ENCODE measurements at places on chromosomes 3 and 15.
A peak's percentile ranks its signal among the peaks of the same experiment; 100 is the strongest.

DNA sequence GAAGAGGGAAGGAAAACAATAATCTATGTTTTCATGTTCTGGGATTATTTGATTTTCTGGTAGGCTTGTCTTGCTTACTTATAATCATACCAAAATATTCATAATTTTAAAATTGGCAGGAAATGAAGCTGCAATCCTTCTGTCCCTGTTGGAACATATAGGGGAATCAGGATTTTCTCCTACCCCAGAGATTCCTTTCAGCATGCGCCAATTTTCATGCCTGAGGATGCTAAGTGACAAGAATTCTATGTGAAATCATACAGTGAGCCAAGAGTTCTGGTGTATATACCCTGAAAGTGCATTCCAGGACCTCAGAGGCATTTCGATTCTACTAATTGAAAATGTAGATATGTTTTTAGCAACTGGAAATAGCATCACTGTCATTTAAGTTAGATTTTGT, 9.9 kb upstream of the CADPS start:
- H3K27me3 ChIP-seq = no peaks in the 10 kb centered on the region
- no peaks in the 10 kb centered on the region for H3K4me1 ChIP-seq
- H3K4me3 ChIP-seq = no peak overlapping the region
- DNase-seq = no peak
- H3K36me3 ChIP-seq = no peaks in the 10 kb centered on the region
- H3K27ac ChIP-seq = no peak overlapping the region

DNA sequence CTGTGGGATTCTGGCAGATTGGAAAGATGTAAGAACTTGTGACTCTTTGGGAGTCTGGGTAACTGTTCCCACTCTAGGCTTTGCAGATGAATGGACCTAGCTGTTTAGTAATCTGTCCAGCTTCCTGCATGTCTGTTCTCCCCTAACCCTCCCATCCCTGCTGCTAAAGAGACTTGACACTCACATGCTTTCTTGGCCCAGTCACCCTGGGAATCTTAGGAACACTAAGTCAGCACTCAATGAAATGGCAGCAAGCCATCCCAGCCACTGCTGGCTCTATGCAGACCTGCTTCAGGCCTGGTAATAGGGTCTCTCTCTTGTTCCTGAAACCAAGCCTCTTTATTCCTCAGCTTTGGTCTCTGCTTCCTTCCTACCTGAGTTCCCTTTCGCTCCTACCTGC, 63.7 kb upstream of the THSD4 start:
- DNase-seq = no peak
- peaks cover 3% of the 10 kb centered on the region for H3K36me3 ChIP-seq
- H3K27ac ChIP-seq = no peak overlapping the region
- H3K4me3 ChIP-seq = no peak overlapping the region
- H3K27me3 ChIP-seq = no peaks in the 10 kb centered on the region

DNA sequence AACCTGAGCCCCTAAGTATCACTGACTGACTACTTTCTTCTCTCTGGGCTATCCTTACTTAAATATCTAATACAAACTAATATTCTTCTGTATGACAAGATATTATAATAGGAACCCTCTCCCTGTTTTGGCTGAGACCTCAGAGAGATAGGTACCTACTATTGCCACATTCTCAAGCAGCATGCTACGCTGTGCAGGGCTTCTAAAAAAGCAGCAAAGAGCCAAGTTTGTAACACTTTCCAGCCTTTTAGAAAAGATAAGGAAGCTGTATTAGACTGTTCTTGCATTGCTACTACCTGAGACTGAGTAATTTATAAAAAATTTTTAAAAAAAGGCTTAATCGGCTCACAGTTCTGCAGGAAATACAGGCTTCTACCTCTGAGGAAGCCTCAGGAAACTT, 126.8 kb upstream of the ABI3BP start:
- no peak overlapping the region for H3K4me3 ChIP-seq
- H3K36me3 ChIP-seq = no peaks in the 10 kb centered on the region
- no peaks in the 10 kb centered on the region for H3K27me3 ChIP-seq
- no peak overlapping the region for H3K27ac ChIP-seq

DNA sequence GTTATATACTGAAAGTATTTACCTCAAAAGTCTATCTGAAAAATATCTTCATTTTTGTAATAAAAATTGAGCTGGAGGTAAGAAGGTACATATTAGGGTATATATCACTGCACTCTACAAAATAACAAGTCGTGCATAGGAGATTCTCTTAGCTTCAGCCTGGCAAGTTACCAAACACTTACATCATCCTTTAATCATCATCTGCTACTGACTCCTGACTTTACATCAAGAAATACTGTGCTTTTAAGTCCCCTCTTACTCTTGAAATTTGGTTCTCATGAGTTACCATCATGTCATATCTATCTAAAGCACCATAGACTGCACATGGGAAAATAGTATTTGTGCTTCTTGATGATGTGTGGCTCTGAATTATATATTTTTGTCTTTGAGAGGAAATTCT, 50.8 kb downstream of the LYSMD4 start:
- no peaks in the 10 kb centered on the region for H3K27me3 ChIP-seq
- peaks cover 27% of the 10 kb centered on the region for H3K36me3 ChIP-seq
- H3K27ac ChIP-seq = no peak overlapping the region
- H3K4me3 ChIP-seq = no peak overlapping the region
- no peak for DNase-seq

DNA sequence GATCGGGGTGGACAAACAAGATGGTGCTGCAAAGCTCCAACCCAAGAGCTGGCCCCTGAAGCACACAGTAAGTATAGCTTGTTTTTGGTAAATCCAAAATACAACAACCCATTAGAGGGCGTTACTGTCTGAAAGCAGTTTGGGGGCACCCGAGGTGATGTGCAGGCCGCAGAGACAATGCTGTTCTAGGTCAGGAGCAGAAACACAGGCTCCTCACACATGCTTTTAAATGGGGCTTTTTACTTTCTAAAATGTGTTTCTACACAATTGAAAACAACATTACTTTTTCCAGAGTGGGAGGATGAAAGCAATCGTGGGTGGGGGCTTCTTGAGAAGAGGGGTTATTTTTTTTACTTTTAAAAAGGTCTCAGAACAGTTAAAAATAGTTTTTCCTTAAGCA, 1029.3 kb upstream of the CFAP20DC start:
- H3K36me3 ChIP-seq = no peaks in the 10 kb centered on the region
- no peaks in the 10 kb centered on the region for H3K27me3 ChIP-seq
- H3K4me3 ChIP-seq = no peak overlapping the region
- H3K4me1 ChIP-seq = no peaks in the 10 kb centered on the region

- no peaks in the 10 kb centered on the region for H3K27me3 ChIP-seq
- H3K36me3 ChIP-seq = no peaks in the 10 kb centered on the region
- H3K4me3 ChIP-seq = no peak overlapping the region
- DNase-seq = no peak
- peaks cover 24% of the 10 kb centered on the region for H3K4me1 ChIP-seq
These were observed 2.5 kb downstream of the ATG7 start for GRCh38 chr3:11274566-11275142.

GRCh38 chr3:141743305-141743704, 5.2 kb downstream of the RNF7 start:
- H3K4me3 ChIP-seq = no peak overlapping the region
- no peak overlapping the region for H3K27ac ChIP-seq
- H3K27me3 ChIP-seq = no peaks in the 10 kb centered on the region
- H3K4me1 ChIP-seq = peaks cover 42% of the 10 kb centered on the region

- peaks cover 24% of the 10 kb centered on the region for H3K27me3 ChIP-seq
- no peak overlapping the region for H3K27ac ChIP-seq
- DNase-seq = no peak
- H3K4me1 ChIP-seq = no peaks in the 10 kb centered on the region
- no peak overlapping the region for H3K4me3 ChIP-seq
These were observed 8.5 kb downstream of the ERC2 start for GRCh38 chr3:56459719-56460118.

DNA sequence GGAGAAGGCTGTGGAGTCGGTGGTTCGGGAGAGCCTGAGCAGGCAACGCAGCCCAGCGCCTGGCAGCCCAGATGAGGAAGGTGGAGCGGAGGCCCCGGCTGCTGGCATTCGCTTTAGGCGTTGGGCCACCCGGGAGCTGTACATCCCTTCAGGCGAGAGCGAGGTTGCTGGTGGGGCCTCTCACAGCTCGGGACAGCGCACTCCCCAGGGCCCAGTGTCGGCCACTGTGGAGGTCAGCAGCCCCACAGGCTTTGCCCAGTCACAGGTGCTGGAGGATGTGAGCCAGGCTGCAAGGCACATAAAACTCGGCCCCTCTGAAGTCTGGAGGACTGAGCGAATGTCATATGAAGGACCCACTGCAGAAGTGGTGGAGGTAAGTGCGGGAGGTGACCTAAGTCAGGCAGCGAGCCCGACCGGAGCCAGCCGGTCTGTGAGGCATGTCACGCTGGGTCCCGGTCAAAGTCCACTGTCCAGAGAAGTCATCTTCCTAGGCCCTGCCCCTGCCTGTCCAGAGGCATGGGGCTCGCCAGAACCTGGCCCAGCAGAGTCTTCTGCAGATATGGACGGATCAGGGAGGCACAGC, 26.7 kb downstream of the SYNM start:
- H3K27me3 ChIP-seq = no peaks in the 10 kb centered on the region
- no peaks in the 10 kb centered on the region for H3K4me1 ChIP-seq
- DNase-seq = peak; percentile 79

DNA sequence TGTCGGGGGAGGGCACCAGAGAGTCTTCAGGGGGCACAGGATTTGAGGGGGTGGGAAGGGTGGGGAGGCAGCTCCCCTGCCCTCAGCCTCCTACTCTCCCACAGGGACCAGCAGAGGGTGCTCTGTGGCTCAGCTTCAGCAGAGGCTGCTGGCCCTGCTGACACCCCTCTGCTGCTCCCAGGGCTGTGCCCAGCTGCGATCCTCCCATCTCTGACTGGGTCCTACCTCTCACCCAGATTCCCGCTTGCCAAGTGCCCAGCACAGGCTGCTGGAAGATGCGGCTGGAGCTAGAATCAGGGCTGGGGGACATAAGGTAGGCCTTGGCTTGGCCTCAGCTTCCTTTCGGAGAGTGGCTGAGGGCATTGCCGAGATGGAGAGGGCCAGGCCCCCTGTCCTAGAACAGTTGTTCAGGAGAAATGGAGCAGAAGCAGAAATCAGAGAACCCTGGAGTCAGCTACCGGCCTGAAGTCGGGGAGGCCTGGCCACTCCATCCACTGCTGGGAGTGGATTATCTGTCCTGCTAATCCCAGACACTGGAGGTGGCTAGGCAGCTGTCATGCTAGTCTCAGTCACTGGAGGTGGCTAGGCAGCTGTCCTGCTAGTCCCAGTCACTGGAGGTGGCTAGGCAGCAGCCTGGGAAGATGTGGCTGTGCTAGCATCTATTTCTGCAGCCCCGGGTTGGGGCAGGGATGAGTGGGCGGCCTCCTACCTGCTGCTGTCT, 3.9 kb downstream of the GRM2 start:
- no peak overlapping the region for H3K27ac ChIP-seq
- DNase-seq = peak; percentile 62
- H3K4me3 ChIP-seq = no peak overlapping the region

DNA sequence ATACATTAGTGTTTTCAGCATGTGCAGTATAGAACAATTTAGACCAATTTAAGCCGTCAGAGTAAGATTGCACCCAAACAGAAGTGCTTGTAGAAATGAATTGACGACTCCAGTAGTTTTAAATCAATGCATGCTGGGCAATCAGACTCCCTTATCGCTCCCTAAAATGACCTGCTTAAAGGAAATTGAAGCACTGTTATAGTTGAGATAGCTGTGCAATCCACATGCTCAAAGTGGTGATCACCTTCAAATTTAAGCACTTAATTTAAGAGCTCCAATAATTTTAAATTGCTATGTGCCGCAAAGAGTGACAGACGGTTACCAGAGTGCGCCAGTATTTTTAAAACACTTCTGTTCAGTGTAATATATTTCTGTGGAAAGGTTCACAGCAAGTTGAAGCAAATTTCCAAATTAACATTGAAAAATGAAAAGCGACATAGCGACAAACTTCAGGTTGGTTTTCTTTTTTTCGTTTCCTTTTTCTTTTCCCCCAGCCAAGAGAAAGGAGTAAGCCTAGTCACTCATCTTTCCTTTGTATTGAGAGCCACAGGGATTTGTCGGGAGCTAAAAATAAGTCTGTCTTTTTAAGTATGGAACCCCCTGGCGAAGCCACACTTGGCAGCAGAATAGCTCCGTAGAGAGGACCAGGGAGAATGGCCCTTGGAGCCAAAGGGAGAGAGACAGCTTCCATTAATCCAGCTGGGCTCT, 436.4 kb upstream of the RBMS3 start:
- H3K4me3 ChIP-seq = no peak overlapping the region
- no peaks in the 10 kb centered on the region for H3K36me3 ChIP-seq
- H3K27me3 ChIP-seq = no peaks in the 10 kb centered on the region
- no peaks in the 10 kb centered on the region for H3K4me1 ChIP-seq
- H3K27ac ChIP-seq = no peak overlapping the region
- DNase-seq = no peak

- no peak overlapping the region for H3K4me3 ChIP-seq
- no peak for DNase-seq
- H3K36me3 ChIP-seq = no peaks in the 10 kb centered on the region
- no peaks in the 10 kb centered on the region for H3K27me3 ChIP-seq
- no peaks in the 10 kb centered on the region for H3K4me1 ChIP-seq
These were observed 11.0 kb upstream of the CPA3 start for GRCh38 chr3:148854061-148854460.

GRCh38 chr15:69841113-69841828, 256.4 kb downstream of the TLE3 start:
- DNase-seq = no peak
- no peak overlapping the region for H3K27ac ChIP-seq
- no peaks in the 10 kb centered on the region for H3K36me3 ChIP-seq
- H3K4me3 ChIP-seq = no peak overlapping the region
- H3K27me3 ChIP-seq = peaks cover 11% of the 10 kb centered on the region
